ENCODE measurements at places on chromosomes 1 and 21.

GRCh38 chr1:50705699-50706098 is 254.4 kb downstream of the FAF1 start:
- no peak for DNase-seq

DNA sequence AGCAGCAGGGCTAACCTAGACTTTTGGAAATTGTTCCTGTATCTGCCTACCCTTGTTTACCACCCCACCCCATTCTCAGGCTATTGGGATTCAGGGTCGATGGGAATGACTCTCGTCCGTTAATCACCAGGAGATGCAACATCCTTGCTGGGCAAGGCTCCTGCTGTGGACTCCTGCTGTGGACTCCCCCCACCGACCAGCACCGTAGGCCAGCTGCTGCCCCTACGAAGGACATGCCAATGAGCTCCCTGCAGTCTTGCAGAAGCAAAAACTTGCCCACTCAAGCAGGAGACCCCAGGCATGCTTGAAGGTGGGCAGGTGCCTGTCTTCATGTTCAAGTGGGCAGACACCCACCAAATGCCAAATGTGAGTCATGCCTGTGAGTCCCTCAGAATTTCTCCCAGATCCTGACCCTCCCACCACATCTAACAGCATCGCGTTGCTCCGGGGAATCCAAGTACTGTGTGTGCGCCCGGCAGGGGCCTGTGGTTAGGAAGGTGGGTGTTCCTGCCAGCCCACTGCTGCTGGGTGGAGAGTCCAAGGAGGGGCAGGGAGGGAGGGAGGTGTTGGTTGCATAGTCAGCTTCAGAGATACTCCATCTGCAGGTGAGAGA is 41.7 kb upstream of the SOX13 start:
- DNase-seq, result no peak

- DNase-seq, result no peak
These were observed 93.5 kb upstream of the CAMK1G start for GRCh38 chr1:209490013-209490412.

DNA sequence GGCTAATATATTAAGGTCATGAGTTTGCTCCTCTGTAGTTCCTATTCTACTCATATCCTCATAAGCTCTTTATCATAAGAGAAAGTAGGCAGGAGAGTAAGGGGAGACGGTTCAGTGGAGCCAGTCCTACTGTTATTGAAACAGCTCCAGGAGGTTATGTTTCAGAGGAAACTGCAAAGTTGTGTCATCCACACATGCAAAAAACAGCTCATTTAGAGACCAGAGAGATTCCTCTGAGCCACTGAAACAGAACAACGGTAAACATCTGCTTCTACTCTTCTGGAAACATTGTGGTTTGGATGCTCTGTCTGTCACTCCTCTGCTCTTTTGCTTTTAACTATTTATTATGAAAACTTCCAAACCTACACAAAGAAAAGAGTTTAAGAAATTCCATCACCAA is 66.3 kb upstream of the PPP2R5A start:
- DNase-seq, result no peak

GRCh38 chr1:232176222-232176621 is 453.7 kb downstream of the SIPA1L2 start:
- DNase-seq, result no peak

- DNase-seq, result no peak
These were observed 57.9 kb upstream of the FMOD start for GRCh38 chr1:203408486-203409481.

GRCh38 chr1:108041360-108042142 is 76.6 kb upstream of the VAV3 start:
- DNase-seq, result no peak

GRCh38 chr1:47720111-47720510 is 277.1 kb downstream of the TRABD2B start:
- no peak for DNase-seq

GRCh38 chr21:30518876-30519275 is 16.9 kb upstream of the KRTAP19-5 start:
- no peak for DNase-seq

GRCh38 chr21:46079352-46080170 is 18.4 kb upstream of the COL6A2 start:
- DNase-seq, result no peak

- no peak for DNase-seq
These were observed 14.7 kb upstream of the FABP3 start for GRCh38 chr1:31387612-31388011.

- no peak for DNase-seq
These were observed 1.5 kb downstream of the LCE3E start for GRCh38 chr1:152565115-152565514.

- no peak for DNase-seq
These were observed 61.7 kb downstream of the SAMSN1 start for GRCh38 chr21:14484188-14485009.

- DNase-seq, result no peak
These were observed 2.5 kb downstream of the C1QC start for GRCh38 chr1:22645931-22646330.

DNA sequence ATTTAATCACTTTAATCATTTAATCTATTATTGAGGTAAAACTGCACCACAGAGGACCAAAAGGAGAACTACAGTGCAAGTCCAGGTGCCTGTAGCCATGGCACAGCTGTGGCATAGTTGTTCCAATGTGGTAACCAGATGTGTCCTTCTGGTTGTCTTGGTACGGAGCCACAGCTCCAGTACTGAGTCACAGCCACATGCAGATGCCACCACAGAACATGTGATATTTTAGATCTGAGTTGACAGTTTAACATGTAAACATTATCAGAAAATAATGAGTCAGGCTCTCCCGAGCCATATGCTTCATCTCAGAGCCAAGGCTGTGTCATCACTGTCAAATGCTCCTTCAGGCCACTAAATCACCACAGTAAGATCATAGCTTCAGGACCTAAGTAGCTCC is 56.4 kb upstream of the RGS7 start:
- DNase-seq, result no peak

- DNase-seq, result no peak
These were observed 40.0 kb upstream of the FAM163A start for GRCh38 chr1:179702946-179703539.

DNA sequence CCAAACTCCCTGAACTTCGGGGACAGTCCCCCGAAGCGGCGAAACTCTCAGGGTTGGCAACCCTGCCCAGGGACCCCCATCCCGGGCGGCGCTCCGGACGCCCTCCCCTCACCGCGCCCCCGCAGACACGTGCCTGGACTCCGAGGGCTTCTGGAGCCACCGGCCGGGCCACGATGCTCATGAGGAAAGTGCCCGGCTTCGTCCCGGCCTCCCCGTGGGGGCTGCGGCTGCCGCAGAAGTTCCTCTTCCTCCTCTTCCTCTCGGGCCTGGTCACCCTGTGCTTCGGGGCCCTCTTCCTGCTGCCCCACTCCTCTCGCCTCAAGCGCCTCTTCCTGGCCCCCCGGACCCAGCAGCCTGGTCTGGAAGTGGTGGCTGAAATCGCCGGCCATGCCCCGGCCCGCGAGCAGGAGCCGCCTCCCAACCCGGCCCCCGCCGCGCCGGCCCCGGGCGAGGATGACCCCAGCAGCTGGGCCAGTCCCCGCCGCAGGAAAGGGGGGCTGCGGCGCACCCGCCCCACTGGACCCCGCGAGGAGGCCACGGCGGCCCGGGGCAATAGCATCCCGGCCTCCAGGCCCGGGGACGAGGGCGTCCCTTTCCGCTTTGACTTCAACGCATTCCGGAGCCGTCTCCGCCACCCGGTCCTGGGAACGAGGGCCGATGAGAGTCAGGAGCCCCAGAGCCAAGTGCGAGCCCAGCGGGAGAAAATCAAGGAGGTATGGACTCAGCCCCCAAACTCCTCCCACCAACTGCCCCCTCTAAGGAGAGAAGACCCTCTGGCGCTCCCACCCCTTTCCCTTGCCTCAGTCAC is 1.2 kb downstream of the MAN1C1 start:
- no peak for DNase-seq

- no peak for DNase-seq
These were observed 56.2 kb upstream of the WDR26 start for GRCh38 chr1:224490549-224491537.

DNA sequence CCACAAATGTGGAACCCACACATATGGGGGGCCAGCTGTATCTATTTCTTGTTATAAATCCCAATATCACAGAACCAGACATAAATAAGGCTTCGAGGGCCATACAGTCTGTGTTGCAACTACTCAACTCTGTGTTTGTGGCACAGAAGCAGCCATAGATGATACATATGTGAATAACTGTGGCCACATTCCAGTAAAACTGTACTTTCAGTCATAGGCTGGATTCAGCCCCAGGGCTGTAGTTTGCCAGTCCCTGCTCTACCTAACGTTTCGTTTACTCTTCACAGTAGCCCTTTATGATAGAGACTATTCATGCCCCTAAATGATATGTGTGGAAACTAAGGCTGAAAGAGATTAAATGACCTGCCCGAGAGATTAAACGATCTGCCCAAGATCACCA is 48.7 kb downstream of the FHAD1 start:
- DNase-seq, result no peak

GRCh38 chr1:224488806-224489499 is 54.4 kb upstream of the WDR26 start:
- no peak for DNase-seq

GRCh38 chr1:4018466-4019146 is 118.5 kb upstream of the C1orf174 start:
- DNase-seq, result no peak

- DNase-seq, result no peak
These were observed 236.9 kb downstream of the RERE start for GRCh38 chr1:8580566-8580965.

GRCh38 chr1:39676948-39677548 is 5.1 kb upstream of the NT5C1A start:
- no peak for DNase-seq

GRCh38 chr1:163443863-163444262 is 122.1 kb downstream of the NUF2 start:
- DNase-seq, result no peak

DNA sequence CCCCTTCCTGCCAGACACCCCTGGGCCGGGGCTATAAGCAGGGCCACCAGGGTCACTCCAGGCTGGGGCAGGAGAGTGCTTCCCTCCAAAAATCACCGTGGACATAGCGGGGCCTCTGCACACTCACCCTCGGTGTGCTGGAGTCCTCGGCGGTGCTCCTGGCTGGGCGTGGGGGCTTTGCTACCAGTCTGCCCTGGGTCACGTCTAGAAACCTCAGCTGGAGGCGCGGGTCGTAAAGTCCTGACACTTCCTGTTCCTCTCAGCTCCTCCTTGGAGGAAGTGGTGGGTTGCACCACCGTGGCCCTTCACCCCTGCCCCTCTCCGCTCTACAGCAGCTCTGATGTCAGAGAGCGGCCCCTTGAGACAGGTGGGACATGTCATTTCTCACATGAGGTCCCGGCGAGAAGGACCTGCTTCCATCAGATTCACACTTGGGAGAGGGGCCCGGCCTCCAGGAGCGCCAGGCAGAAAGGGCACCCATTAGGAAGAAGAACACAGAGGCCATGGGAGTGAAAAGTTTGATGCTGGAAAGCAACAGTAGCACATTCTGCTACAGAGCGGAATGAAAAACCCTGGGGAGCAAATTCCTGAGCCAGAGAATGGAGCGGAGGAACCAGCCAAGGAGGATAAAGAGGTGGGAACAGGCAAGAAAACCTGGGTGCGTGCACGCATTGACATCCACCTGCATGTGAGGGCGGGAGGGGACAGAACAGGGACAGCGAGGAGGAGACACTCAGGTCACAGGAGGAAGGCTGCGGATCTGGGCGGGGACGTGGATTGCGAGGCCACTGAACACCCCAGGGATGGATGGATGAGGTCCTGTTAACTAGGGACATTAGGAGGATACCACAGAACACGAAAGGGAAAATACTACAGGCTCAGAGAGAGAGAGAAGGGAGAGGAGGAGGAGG is at the start of gene ITGB2:
Gene ITGB2 (minus strand): TSS at position 206 of the 911 bp plus-strand sequence. CDS start 10,117 bp downstream, outside the sequence.
- no peak for DNase-seq

GRCh38 chr1:145892486-145893087 is 6.9 kb upstream of the ANKRD35 start:
- no peak for DNase-seq

- no peak for DNase-seq
These were observed 103.2 kb upstream of the COA6 start for GRCh38 chr1:234270093-234270492.

DNA sequence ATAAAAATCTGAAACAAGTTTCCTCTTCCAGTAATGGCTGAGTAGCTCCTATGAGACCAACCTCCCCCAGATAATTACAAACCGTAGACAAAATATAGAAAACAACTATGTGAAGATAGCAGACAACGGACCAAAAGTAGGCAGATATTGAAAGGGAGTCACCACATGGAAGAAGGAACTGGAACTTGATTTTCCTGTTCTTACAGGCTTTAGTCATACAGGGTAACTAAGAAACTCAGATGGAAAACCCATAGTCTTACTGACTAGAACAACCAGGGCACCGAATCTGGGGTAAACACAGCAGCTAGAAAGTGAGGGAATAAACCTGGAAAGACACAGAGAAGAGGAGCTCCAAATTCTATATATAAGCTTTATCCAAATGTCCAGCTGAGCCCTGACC is 26.0 kb downstream of the LMX1A start:
- DNase-seq, result no peak

- DNase-seq, result no peak
These were observed 67.9 kb downstream of the OSBPL9 start for GRCh38 chr1:51684776-51685175.

DNA sequence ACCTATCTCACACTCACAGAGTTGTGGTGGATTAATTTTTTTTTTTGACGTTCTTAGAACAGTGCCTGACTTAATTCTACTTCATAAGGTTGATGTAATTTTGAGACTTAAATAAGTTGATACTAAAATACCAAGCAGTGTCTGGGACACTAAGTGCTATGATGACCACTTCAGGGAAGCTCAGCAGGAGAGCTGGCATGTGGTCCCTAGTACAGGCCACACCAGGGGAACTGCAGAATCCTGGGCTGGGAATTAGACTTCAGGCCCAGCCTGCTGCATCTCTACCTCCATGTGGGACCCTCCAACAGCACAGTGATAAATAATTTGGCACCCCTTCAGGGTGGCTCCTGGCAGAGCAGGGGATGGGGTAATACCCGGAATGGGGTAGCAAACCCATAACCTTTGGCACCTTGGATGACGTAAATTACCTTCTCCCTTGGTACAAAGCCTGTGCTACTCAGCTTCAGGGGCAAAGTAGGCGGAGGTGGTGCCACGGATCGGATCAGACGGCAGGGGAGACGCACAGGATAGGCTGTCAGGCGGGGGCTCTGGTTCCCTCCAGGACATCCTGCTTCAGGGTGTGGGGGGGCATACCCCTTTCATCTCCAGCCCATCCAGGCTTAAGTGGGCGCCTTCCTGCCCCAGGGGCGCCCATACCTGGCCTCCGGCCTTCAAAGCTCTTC is 4.8 kb downstream of the MFSD2A start:
- DNase-seq, result no peak

DNA sequence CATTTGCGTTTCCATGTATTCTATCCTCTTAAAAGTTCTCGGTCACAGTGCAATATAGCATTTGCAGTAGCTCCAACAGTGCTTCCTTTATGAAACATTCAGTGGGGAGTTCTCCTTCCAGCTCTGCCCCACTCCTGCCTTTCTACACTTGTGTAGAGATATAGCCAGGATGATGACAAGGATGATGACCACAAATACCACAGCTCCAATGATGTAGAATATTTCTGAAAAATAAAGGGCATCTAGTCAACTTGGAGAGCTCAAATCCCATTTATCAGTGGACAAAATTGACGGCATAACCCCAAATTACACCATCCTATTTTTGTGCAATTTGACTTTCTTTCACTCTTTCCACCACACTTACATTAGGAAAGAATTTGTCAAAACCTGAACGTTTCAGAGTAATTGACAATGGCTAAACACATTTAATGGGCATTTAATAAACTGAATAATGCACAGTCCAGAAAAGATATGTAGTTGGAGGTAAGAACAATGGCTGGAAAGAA is 11.1 kb downstream of the F3 start:
- no peak for DNase-seq

All from stimulated activated CD8-positive, alpha-beta memory T cell treated with anti-CD3 and anti-CD28 coated beads, Interleukin-4, amount 100 ng/mL, for 1 hour (primary cell).